ENCODE measurements at places on chromosomes 7 and 10.

GRCh38 chr10:48771234-48771633 lies 86.6 kb downstream of the WDFY4 start:
- DNase-seq: no peak

- DNase-seq: peak; percentile 85
Measured at GRCh38 chr10:30027057-30028005, 32.1 kb downstream of the JCAD start.

DNA sequence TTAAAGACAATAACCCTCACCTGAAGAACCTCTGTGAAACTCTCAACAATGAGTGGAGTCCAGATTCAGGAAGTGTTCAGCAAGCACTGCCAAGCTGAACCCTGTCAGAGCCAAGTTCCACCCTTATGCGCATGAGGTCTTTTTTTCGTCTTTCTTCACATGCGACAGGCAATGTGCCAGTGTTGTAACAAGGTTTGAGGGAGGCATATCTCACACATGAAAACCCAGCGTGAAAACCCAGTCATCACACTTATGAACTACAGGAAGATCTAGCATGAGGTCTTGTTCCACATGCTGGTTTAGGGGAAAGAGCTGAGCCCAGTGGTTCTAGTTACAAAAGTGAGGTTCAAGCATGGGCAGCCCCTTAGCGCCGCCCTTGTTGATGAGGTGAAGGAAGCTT lies 49.7 kb downstream of the RABGEF1 start:
- no peak for DNase-seq

GRCh38 chr10:127890832-127891334 lies 1.9 kb downstream of the CLRN3 start:
- DNase-seq: no peak

DNA sequence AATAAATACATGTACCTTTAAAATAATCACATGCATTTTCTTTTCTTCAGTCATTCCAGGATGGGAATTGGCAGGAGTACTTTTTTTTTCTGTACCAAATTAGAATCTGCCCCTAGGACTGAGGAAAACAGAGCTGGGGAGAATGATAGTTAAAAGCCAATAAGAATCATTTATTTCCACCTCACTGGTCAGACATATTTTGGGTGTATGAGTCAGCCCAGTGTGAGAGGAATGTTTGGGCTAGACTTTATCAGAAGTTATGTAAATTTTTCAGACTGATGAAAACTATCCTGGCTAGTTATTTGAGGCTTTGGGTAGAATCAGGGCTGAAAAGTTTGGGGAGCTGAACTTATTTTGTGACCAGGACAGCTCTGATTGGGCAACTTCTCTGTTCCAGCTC lies 303.1 kb upstream of the NPSR1 start:
- DNase-seq: no peak

- no peak for DNase-seq
Measured at GRCh38 chr7:152366662-152367061, 69.1 kb downstream of the KMT2C start.

- no peak for DNase-seq
Measured at GRCh38 chr10:29183301-29183945, 105.4 kb upstream of the LYZL1 start.

DNA sequence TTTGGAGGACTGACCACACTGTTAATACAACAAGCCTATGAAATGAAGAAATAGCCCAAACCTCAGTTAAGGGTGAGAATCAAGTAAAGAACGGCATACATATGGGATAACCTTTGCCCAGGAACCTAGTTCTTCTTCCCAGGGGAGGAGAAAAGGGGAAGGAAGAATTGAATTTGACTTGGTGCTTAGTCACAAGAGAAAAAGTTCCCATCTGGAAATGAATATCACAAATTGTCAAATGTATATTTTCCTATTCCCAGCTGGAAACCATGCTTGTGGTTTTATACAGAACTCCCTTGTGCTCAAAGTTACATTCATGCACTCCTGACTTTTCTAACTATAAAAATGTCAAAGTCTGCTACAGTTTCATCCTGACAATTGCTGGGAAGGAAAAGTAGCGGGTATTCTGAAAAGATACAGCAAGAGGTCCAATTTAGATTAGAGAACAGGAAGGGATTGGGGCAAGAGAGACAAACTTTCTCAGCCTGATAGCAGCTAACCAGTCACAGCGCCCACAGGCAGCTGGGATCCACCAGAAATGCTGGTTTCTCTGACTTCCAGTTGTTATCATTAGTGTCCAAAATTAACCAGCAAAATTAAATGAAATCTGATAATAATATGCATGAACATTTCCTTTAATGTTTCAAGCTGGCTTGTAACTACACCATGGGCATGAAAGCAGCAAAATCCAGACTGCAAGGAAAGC lies 18.6 kb upstream of the GSAP start:
- no peak for DNase-seq

- no peak for DNase-seq
Measured at GRCh38 chr10:124600051-124600880, 138.6 kb downstream of the LHPP start.

DNA sequence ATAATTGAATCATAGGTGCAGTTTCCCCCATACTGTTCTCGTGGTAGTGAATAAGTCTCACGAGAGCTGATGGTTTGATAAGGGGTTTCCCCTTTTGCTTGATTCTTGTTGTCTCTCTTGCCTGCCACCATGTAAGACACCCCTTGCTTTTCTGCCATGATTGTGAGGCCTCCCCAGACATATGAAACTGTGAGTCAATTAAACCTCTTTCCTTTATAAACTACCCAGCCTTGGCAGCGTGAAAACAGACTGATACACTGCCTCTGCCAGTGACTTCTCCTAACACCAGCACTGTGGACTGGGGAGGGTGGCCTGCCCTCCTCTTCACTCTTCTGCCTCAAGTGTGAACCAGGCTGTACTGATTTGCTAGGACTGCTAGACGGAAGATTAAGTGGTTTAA lies 108.6 kb downstream of the RAB11FIP2 start:
- DNase-seq: no peak
